Foreskin fibroblast (primary cell): ENCODE measurements at places on chromosomes 7 and 10.

- peak; percentile 71 for DNase-seq
Measured at GRCh38 chr7:91264924-91265681, 870 bp downstream of the FZD1 start.

DNA sequence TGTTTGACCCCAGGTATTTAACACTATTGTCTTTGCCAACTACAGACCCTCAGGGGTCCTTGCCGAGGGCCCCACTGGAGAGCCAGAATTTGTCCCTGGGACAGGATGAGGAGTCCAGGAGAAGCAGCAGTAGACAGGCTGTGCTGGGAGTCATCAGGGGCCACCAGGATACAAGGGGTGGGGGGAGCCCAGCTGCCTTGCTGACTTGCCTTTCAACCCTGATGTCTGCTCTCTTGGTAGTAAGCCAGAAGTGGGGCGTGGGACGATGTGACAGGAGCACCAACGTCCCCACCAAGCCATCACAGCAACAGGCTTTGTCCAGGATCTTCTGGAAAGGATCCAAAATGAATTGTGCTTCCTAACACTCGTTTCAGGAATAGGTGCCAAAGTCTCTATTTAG lies 62.4 kb upstream of the CDCA7L start:
- no peak for DNase-seq

GRCh38 chr7:1050956-1051690 lies 6.8 kb downstream of the GPR146 start:
- no peak for DNase-seq

DNA sequence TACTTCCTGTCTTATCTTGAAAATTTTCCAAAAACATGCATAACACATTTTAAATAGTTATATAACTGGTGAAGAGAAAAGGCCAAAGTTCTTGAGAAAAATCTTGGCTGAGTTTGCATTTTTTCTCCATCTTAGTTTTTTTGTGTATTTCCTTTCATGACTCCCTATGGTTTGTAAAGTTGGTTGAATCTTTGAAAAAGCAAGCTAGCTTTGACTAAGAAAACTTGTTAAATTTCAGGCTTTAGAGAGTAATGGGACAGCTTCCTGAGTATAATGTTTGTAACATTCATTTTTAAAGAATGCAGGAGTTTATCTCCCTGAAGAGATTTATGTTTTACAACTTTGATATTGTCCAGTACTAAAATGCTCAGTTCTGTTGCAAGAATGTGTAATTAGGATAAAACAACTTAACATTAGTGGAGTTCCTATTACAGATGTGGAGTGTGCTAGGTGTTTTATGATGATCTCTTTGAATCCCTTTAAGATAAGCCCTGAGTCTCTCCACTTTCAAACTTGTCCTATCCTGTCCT lies 11.1 kb upstream of the HERPUD2 start:
- no peak for DNase-seq

DNA sequence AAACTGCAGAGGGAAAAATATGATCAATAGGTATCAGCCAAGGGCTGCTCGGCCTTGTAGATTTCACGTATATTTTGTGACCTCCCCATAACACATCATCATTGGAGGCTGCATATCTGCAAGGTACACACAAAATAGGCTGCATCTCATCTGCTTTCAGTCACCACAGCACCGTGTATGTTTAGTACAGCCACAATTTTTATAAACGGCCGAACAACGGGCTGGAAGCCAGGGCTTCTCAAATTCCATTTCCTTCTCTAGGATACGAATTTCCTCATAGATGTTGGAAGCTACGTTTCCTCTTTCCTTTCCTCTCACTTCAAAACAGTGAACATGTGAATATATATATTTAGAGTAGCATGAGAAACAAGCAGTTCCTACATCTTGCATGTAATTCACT lies 20.2 kb upstream of the FOXK1 start:
- DNase-seq = no peak

DNA sequence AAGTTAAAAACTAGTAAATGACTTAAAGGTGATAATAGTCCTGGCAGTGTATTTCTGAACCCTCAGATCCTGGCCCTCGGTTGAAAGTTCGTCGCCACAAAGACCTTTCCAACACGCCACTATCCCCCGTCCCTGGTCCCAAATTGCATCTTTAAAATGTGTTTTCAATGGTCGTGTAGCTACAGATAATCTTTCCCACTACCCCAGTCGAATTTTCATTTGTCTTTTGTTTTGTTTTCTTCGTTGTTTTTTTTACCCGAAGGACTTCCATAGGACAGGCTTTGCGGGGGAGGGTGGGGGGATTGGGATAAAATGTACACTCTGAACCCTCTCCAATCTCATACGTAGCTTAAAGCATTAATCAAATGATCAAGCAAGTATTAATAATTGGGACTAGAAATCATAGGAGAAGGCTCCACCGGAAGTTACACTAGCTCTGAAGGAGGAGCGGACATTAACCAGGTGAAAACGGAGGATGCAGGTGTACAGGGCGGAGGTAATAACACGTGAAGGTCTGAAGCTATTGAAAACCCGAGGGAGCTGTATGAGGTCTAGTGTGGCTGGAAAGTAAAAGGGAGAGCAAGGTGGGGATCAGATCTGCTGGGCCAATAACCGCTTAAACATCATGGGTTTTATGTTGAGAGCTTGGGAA lies 32.8 kb upstream of the PHF14 start:
- no peak for DNase-seq

- no peak for DNase-seq
Measured at GRCh38 chr7:12056381-12056780, 154.7 kb upstream of the TMEM106B start.

DNA sequence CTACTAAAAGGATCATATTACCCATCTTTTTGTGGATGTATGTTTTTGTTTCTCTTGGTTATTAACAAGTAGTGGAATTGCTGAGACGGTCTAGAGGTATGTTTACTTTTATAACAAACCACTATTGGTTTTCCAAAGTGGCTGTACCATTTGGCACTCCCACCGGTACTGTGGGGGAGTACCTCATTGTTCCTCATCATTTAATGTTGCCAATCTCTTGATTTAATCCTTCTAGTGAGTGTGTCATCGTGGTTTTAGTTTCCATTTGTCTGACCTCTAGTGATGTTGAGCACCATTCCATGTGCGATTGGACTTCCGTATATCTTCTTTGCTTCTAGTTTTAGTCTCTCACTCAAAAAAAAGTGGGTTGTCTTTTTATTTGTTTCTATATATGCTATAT lies 50.4 kb downstream of the RBM33 start:
- no peak for DNase-seq

DNA sequence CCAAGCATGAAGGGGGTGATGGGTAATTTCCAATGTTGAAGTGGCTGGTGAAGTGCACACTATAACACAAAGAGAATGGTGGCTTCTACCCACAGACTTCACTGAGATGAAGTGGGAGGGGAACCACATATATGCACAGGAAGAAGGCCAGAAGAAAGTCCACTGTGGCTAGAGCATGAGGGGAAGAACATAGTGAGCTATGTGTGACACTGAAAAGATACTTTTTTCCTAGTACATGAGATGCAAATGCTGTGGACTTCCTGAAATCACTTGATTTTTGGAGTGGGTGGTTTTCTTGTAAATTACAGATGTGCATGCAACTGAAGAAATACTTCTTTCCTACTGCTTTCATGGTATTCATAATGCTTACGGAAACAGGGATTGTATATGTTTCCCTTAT lies 115.6 kb upstream of the PHYHIPL start:
- no peak for DNase-seq

- no peak for DNase-seq
Measured at GRCh38 chr7:95376632-95377400, 19.4 kb downstream of the PON3 start.

GRCh38 chr10:113992471-113993011 lies 51.1 kb upstream of the ADRB1 start:
- DNase-seq = peak; percentile 30

DNA sequence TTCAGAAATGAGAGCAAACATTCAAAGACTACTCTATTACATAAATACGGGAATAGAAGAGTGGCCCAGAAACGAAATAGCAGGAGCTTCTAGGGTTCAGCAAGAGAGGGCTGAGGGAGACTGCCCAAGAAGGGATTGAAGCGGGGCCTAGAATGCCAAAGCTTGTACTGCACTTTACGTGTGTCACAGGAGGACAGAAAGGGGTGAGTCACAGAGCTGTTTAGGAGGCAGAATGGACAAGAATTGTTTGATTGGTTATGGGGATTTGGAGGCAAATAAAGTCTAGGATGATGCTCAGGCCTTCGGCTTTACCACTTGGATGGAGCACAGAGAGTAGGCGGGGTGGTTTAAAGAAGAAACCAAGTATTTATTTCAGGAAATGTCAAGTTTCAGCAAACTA lies 11.3 kb upstream of the FXYD4 start:
- peak; percentile 35 for DNase-seq

- no peak for DNase-seq
Measured at GRCh38 chr7:148723846-148724245, 25.1 kb downstream of the CUL1 start.

DNA sequence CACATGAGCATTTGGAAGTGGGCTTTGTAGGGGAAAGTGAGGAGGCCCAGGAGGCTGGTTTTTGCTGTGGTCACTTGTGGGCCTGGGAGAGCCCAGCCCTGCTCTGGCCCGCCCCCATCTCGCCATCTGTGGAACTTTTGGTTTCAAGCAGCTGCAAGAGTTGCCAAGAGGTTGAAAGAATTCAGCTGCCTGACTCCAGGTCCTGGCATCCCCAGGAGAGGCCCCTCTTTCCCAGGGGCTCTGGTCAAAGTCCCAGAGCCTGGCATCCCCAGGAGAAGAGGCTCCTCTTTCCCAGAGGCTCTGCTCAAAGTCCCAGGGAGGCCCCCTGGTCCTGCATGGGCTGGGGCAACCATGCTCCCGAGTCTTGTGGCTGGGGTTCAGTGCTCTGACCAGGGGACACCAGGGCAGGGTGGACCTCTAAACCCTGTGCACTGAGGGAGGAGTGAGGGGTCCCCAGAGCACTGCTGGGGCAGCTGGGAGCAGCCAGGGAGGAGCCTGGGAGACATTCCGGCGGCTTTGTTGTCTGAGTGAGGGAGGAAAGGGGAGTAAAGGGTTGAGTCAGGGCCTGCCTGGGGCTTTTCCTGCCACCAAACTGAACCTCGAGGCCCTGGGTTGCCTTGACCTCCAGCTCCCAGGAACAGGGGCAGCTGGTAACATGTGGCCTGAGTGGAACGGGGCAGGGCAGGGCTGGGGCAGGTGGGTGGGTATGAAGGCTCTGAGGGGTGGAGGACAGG lies 27.7 kb upstream of the CSGALNACT2 start:
- DNase-seq = peak; percentile 54

DNA sequence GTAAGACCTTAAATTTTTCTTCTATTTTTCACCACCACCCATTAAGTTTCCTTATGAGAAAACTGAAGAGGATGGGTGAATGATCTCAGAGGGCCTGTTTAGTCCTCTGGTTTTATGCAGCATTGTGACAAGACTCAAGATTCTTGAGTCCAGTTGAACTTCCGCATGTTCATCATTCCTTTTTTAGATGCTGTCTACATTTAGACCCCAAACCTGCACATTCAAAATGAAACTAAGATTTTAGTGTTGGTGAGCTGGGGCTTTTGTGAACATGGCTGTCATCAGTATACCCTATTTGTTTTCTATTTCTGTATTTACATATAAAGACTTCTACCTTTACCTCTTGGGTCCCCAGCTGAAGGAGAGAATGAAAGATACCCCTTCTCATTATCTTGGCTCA lies 31.1 kb downstream of the NET1 start:
- no peak for DNase-seq

- no peak for DNase-seq
Measured at GRCh38 chr10:109115179-109115578, 808.1 kb downstream of the XPNPEP1 start.

DNA sequence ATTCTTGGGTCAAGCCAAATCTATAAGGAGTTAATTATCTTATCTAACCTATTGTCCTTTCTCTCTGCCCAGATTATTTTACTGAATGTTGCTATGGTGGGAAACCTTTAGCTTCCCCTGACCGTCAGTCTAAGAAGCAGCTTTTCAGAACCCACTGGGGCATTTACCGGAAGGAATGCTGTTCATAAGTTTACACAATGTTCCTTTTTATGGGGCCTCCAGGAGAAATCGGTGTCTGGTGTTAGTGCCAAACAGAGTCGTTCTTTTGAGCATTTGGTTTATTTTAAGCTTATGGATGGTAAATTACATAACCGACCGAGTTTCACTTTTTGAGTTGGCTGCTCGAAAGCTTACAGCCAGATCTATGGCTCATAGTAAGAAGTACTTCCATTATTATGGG lies 111.9 kb downstream of the CACNB2 start:
- no peak for DNase-seq

GRCh38 chr10:103714232-103714891 lies 141.0 kb downstream of the SH3PXD2A start:
- no peak for DNase-seq

- DNase-seq = no peak
Measured at GRCh38 chr7:44195889-44196288, 4.9 kb upstream of the YKT6 start.

- no peak for DNase-seq
Measured at GRCh38 chr10:128377364-128377987, 251.3 kb upstream of the MKI67 start.

GRCh38 chr7:77351539-77352004 lies 64.6 kb downstream of the GSAP start:
- DNase-seq = no peak

DNA sequence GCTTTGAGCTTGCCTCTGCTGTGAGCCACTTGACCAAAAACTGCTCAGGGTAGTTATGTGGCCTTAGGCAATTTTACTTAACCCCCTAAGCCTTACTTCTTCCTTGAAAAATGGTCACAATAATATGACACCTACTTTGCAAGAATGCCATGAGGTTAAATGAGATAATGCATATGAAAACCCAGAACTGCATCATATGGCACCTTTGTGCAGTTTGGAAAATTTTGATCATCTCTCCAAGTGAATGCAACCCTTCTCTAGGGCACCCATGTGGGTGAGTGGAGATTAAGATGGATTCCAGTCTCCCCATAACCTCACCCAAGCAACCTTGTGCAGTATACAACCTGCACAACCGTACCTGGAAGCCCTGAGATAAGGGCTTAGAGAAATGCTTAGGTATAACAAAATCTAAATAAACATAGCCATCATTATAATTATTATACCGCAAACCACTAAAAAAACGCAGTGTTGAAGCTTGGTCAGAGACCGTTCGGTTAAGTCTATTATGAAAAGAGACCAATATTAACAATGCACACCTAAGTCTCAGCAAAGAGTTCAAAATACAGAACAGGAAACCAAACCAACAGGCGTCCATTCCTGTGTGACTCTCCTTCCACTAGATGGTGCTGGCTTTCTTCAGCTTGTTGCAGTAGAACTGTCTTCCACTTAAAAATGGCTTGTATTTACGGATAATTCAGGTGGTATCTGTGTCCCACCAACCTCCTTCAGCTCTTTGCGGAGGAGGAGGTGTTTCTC lies 21.0 kb upstream of the ASB15 start:
- peak; percentile 26 for DNase-seq
